Fibroblast of lung (primary cell): ENCODE measurements at places on chromosomes 3 and 15. TPM values are rescaled to one million over a fixed set of nuclear protein-coding genes. Genes with fewer than 3 reads are reported as not detected.

DNA sequence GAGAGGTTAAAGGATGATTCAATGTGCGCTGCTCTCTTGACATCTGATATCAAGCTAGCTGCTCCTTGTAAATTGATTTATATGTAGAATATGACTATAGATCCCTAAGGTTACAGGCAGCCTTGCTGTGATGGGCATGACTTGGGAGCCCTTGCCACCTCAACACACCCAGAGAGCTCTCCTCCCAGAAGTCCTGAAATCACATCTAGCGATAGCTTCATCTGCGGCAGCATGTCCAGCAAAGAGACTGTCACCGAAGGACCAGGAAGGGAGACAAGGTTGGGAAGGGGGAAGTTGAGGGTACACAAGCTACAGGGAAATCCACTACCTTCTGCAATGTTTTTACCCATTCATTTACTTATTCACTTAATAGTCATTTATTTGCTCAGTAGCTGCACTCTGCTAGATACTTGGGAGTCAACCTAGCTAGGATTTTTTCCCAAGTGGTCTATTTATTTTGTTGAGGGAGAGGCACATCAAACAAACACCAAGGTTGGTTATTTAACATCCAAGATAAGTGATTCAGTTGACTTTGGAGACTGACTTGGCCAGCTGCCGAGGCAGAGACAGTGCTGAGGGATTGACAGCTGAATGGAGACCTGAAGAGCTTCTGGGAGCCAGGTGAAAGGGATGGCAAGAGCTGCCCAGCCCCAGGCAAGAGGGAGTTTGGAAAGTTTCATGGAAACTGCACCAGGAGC is 205.8 kb upstream of the IL12A start:
- no peak for DNase-seq
- no peak overlapping the region for H3K27ac ChIP-seq
- no peaks in the 10 kb centered on the region for H3K27me3 ChIP-seq
- H3K36me3 ChIP-seq: no peaks in the 10 kb centered on the region
- no peak overlapping the region for H3K4me3 ChIP-seq
- peaks cover 10% of the 10 kb centered on the region for H3K4me1 ChIP-seq

The SH2D7 gene
- not detected in 2 replicates for total RNA-seq

- DNase-seq: no peak
- no peak overlapping the region for H3K4me3 ChIP-seq
- H3K36me3 ChIP-seq: no peaks in the 10 kb centered on the region
- peaks cover 9% of the 10 kb centered on the region for H3K4me1 ChIP-seq
- H3K27me3 ChIP-seq: no peaks in the 10 kb centered on the region
Measured at GRCh38 chr3:12486916-12487315, 2.6 kb downstream of the TSEN2 start.

GRCh38 chr3:140238646-140239314 is 303.8 kb downstream of the CLSTN2 start:
- H3K27me3 ChIP-seq: no peaks in the 10 kb centered on the region
- H3K36me3 ChIP-seq: no peaks in the 10 kb centered on the region

GRCh38 chr3:175585898-175586297 is 726.8 kb downstream of the NAALADL2 start:
- no peak overlapping the region for H3K4me3 ChIP-seq
- peak; percentile 79 for DNase-seq
- H3K4me1 ChIP-seq: no peaks in the 10 kb centered on the region
- no peak overlapping the region for H3K27ac ChIP-seq
- no peaks in the 10 kb centered on the region for H3K36me3 ChIP-seq

GRCh38 chr3:111802700-111803099 is 56.4 kb upstream of the PHLDB2 start:
- H3K4me1 ChIP-seq: peaks cover 14% of the 10 kb centered on the region
- H3K36me3 ChIP-seq: no peaks in the 10 kb centered on the region
- H3K27ac ChIP-seq: peak overlapping the region; percentile 84
- no peak for DNase-seq
- no peak overlapping the region for H3K4me3 ChIP-seq

The MRPL3 gene
- 80.1 and 81.4 TPM in 2 replicates for total RNA-seq

- no peak overlapping the region for H3K4me3 ChIP-seq
- H3K27me3 ChIP-seq: no peaks in the 10 kb centered on the region
- no peak for DNase-seq
Measured at GRCh38 chr3:54222316-54222715, 100.0 kb downstream of the CACNA2D3 start.

The MYZAP gene
- 0.17 TPM in 1 of 2 replicates, not detected in the other for total RNA-seq

DNA sequence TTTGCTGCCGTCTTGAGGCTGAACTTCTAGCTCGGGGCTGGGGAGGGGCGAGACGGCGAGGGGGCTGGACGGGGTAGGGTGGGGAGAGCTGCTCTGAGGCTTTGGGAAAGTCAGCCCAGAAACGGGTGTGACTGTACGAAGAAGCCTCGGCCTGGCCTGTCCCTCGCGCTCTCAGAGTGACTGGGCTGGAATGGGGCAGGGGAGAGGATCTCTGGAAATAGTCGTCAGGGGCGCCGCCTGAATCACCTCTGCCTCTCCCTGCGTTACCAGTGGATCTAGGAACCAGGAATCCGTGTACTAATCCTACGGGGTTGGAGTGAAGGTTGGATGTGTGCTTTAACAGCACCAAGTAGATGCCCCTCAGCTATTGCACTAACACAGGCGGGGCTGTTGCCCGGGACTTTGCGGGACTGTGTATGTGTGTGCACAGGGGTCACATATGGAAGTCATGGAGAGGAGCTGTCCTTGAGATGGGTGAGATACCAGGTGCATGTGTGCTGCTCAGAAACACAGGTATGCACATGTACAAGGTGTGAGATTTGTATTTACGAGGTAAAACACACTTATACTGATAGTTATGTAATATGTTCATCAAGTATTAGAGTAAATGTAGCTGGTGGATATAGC is 591 bp downstream of the FOXL2NB start:
- no peak for DNase-seq
- no peaks in the 10 kb centered on the region for H3K4me1 ChIP-seq
- no peak overlapping the region for H3K4me3 ChIP-seq
- no peaks in the 10 kb centered on the region for H3K36me3 ChIP-seq
- peaks cover 91% of the 10 kb centered on the region for H3K27me3 ChIP-seq

The C3orf70 gene
- total RNA-seq: 0.26 and 0.33 TPM in 2 replicates

The UPK1B gene
- not detected in 2 replicates for total RNA-seq

DNA sequence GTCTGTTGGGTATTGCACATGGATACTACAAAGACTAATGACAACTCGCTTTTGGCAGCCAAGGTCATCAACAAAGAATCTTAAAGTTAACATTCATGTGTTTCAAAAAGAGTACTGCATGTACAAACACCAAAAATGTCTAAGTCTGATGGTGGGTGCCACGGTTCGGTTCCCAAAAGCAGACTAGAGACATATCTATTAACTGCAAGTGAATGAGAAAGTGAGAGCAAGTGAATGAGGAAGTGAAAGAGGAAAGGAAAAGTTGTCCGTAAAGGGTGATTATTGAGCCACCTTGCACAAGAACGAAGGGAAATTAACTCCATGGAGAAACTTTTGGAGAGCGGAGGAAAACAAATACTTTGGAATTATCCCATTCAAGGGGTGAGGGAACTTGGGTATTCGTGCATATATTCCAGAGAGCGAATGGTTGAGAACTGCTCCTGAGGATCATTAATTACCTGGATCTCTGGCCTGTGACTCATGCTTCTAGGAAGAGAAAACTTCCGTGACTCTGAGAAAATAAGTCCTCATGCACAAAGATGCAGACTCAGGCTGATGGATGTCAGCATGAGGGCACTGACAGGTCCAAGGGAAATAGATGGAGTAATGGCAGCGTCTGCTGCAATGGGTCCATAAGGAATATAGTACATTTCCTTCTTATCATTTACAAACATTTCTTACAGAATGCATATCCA is 336.5 kb upstream of the TGFBR2 start:
- no peaks in the 10 kb centered on the region for H3K4me1 ChIP-seq
- H3K4me3 ChIP-seq: no peak overlapping the region
- no peaks in the 10 kb centered on the region for H3K36me3 ChIP-seq
- DNase-seq: no peak

The PP2D1 gene
- total RNA-seq: not detected in 2 replicates

DNA sequence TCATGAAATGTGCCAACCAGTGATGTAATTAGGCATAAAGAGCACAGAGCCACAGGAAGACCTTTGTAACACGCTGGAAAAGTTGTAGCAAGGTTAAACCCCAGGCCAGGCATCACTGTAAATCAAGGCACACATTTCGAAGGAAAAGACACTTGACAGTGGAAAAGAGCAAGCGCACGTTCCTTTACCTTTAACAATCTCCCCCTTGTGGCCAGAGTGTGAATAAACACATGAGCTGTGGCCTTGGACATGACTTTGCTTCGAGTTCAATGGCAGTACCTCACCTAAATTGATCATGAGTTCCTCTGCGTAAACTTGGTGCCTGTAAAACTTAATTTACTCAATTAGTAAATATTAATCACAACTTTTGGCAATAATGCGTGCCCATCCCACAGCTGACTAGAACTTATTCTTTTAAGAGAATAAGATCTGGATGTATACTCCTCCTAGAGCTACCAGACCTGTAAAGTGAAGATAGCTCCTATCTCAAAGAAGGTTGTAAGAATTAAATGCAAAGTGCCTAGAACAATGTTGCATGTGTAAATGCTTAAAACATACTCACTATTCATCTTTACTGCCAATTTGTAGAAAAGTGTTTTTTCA is 757.0 kb upstream of the NECTIN3 start:
- H3K36me3 ChIP-seq: no peaks in the 10 kb centered on the region
- no peaks in the 10 kb centered on the region for H3K27me3 ChIP-seq
- H3K4me1 ChIP-seq: no peaks in the 10 kb centered on the region
- no peak overlapping the region for H3K4me3 ChIP-seq
- DNase-seq: peak; percentile 60

The CDC25A gene
- 1.0 and 1.3 TPM in 2 replicates for total RNA-seq

GRCh38 chr15:57143511-57144078 is 225.2 kb downstream of the TCF12 start:
- no peaks in the 10 kb centered on the region for H3K27me3 ChIP-seq
- H3K4me1 ChIP-seq: no peaks in the 10 kb centered on the region
- no peak overlapping the region for H3K27ac ChIP-seq
- H3K36me3 ChIP-seq: no peaks in the 10 kb centered on the region
- DNase-seq: no peak

GRCh38 chr3:154428286-154429206 is 1.4 kb downstream of the GPR149 start:
- no peaks in the 10 kb centered on the region for H3K36me3 ChIP-seq
- H3K27me3 ChIP-seq: no peaks in the 10 kb centered on the region
- no peak for DNase-seq
- H3K4me1 ChIP-seq: no peaks in the 10 kb centered on the region
- peak overlapping the region; percentile 26 for H3K4me3 ChIP-seq
